ENCODE measurements at places on chromosomes 4 and X.

- DNase-seq, result peak; percentile 16
Observed at GRCh38 chr4:110049951-110050925, 137.6 kb downstream of the EGF start.

GRCh38 chrX:133005616-133006015 lies 47.2 kb upstream of the HS6ST2 start:
- DNase-seq, result no peak

DNA sequence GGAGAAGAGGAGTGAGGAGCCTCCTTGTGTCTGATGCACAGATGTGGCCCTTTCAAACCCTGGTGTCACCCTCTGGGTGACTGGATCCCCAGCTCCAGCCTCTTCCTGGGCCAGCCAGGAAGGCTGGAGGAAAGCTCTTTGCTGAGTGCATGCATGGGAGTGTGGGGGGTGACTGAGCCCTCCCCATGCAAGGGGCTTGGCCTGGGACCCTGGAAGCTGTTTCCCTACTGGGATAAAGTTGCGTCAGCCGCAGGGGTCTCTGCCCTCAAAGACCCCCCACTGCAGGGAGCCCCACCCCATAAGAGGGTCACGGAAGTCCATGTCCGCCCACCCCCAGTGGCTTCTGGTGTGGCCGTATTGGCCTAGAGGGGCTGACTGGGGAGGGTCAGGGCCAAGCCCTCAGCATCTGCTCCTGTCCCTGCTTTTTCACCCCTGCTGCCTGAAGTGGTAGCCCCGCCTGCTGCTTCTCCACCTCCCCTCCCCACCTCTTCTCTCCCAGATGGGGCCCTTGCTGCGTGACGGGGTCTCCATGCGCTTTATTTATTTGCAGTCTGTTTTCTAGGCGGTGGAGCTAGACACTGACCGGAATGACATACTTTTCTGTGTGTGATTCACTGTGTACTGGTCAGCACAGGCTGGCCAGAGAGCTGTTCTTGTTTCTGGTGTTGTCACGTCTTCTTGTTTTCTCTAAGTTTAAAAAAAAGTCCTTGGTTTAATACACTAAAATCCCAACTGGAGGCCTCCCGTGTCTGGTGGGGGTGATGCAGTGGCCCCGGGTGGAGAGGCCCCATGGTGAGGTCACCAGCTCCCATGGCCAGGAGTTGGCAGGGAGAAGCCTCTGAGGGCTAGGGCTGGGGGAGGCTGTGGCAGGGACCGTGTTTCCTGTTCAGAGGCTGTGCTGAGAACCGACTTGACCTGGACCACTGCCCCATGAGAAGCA lies 3.6 kb downstream of the SMIM10L2A start:
- no peak for DNase-seq

DNA sequence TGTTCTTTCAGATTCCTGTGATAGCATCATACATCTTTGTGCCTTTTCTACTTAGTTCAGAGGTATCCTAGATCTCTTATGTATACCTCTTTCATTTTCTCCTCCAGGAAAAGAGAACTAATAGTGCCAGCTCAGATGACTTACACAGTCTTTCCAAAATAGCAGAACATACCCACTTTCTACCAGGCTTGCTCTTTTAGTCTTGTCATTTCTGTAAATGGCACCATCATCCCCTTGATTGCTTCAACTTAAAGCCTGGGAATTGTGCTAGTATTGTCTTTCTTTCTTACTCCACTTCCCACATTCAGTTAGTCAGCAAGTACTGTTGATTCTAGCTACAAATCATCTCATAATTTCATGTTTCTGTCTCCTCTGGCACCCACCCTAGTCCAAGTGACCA lies 5.1 kb downstream of the APEX2 start:
- no peak for DNase-seq

DNA sequence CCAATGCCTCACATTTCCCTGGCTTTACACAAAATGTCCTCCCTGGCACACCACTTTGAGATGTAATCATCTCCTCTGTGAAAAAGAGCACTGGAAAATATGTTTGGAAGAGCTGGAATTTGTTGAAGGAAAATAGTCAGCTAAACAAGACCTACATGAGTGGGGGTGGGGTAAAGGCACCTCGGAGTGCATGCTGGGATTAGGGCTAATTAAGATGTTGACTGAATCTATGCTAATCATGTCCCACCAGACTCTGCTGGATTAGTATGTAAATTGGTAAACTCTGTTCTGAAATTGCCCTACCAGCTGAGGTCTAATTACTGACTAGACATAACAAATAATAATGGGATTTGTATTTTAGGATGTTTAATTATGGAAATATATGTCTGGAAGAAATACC lies 46.8 kb upstream of the MID1 start:
- DNase-seq, result no peak

- DNase-seq, result no peak
Observed at GRCh38 chr4:115657991-115658650, 544.7 kb upstream of the NDST4 start.

- no peak for DNase-seq
Observed at GRCh38 chr4:152132776-152133175, 372.0 kb upstream of the GATB start.

GRCh38 chrX:150164971-150165600 lies 198.0 kb upstream of the MAMLD1 start:
- no peak for DNase-seq

DNA sequence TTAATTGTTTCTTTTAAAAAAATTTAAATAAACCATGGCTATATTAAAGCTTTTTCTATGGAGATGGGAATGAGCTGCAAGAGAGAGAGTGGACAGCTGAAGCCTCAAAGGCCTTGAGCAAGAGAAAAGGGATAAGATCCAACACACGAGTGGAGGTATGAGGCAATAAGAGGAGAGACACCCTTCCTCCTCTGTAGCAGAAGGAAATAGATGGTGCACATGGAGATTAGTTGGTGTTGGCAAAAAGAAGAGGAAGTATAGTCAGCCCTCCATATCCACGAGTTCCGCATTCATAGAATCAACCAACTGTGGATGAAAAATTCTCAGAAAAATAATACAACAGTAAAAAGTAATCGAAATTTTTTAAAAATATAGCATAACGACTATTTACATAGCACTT lies 3.2 kb downstream of the CXorf38 start:
- no peak for DNase-seq

DNA sequence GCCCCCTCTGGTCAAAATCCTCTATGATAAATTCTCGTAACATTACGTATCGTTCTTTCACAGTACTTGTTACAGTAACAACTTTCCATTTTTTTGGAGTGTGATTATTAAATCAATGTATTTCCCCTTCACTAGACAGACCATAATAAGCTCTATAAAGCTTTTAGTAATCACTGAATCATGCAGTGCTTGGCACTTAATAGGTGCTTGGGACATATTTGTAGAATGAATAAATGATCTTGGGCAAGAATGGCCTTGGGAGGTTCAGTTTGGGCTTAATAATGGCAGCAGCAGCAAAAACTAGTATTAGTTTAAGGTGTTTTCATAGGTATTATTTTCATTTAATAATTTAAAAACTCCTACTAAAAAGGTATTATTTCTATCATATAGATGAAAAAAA lies 33.4 kb upstream of the SFRP2 start:
- DNase-seq, result no peak

DNA sequence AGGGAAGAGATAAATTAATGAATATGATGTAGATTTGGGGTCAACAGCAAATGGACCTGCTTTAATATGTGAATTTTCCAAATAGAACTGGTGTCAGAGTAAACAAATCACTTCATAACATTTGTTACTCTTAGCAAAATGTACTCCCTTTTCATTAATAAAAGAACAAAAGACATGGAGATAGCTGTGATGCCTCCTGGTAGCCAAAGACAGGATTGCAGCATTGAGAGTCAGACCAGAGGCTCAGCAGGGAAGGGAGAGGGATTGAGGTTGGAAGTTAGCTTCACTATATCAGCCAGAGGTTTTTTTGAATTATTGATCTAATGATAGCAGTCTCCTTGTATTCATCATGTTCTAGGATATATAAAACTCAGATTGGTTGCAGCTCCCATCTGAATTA lies 17.4 kb upstream of the RAB40A start:
- DNase-seq, result no peak

GRCh38 chrX:47746446-47746845 lies 87.5 kb upstream of the UXT start:
- DNase-seq, result no peak

DNA sequence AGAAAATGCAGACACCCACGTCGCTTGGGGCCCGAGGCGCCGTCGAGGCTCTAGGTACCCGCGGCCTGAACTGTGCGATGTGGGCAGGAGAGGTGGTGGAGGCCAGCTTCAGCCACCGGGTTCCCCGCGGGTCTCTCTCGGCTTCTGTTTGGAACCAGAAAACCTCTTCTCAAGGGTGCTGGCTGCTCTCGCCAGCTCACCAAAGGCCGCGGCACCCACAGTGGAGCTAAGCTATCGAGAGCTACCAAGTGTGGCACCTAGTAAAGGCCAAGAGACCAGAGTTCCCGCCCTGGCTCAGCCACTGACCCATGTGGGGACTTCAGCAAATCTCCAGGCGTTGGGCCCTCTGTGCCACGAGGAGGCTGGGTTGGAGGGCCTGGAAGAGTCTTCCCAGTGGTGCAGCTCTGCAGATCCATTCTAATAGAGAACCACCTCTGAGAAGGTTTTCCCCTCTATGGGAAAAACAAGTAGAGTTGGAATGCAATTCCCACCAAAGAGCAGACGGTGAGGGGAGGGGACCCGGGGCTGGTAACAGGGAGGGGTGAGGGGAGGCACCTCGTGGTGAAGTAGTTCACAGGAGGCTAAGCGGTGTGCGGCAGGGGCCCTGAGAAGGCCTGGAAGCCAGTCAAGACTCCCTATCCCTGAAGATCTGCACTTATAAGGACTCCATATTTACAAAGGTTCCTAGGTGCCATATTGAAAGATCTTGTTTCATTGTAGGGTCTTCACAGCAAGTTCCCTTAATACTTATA lies 5.5 kb upstream of the HMGB3 start:
- no peak for DNase-seq

DNA sequence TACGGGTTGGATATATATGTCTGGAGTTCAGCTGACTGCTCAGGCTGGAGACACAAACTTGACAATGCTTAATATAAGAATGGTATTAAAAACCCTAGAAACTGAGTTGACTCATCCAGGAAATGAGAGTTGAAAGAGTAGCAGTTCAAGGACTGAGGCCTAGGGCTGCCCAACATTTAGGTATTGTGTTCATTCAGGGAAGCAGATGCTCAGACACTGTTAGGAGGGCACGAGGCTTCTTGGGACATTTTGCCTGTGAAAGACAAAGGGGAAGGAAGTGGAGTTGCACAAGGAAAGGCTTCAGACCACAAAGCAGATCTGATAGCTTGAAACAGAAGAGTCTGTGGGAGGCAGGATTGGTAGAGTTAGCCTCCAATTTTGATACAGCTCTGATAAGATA lies 52.0 kb upstream of the HS3ST1 start:
- no peak for DNase-seq

DNA sequence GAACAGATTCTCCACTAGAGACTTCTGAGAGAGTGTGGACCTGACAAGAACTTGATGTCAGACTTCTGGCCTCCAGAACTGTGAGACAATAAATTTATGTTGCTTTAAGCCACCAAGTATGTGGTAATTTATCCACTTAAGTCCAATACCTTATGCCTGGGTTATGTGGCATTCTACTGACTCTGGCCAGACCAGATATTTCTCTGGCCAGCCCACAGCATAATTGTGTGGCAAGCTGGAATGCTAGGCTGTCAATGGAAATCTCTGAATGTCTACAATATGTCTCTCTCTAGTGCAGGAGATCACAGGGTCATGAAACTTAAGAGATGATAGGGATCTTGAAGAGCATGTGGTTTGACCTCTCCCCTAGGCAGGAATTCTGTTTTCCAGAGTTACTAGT lies 251.0 kb downstream of the ZNF674 start:
- DNase-seq, result no peak

DNA sequence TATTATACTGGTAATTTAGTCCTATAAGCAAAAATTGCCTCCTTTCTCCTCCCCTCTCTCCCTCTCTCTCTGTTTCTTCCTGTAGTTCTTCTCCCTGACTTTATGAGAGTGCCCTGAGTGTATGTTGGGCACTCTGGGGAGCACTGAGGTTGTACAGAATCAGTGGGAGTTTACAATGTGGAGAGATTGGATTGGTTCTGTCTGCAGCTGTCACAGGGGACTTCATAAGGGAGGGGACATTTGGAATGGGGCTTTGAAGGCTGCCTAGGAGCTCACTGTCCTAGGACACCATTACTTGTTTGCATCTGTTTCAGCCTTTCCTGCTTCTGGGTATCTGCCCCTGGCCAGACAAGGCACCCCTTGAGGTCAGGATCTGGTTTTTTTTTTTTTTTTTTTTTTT lies 22.9 kb downstream of the SH3TC1 start:
- no peak for DNase-seq

- DNase-seq, result peak; percentile 47
Observed at GRCh38 chrX:129961180-129962083, 21.0 kb upstream of the BCORL1 start.

DNA sequence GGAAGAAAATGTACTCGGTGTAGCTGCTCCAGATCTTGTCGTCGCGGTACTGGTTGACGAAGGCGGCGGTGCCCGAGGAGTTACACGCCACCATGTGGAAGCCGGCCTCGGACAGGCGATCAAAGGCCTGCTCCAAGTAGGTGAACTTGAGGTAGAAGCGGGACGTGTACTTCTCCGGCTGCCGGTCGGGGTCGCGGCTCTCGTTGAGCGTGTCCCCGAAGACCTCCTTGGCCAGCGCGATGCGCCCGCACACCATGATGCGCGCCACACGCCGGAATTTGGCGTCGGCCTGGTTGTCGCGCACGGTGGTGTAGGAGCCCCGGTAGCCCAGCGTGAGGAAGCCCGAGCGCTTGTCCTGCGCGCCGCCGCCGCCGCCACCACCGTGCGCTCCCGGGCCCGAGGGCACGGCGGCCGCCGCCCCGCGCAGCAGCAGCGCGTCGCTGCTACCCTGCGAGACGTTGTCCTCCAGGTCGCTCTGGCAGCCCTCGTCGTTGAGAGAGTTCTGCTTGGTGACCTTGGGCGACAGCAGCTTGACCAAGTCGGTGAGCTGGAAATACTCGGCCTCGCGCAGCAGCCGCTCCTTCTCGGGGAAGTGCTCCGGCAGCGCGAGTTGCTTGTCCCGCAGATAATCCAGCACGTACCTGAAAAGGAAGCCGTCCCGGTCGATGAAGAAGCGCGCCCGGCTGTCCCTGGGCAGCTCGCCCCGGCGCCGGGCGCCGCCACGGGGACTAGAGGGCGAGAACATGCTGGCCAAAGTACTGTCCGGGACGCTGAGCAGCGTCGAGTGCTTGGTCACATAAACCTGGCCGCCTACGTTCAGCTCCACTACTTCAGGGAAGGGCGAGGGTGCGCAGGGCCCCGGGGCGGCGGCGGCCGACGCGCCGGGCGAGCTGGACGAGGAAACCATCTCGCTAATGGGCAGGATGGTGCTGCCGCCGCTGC lies 775 bp downstream of the KCTD8 start:
- no peak for DNase-seq

GRCh38 chr4:162978398-162978797 lies 188.3 kb downstream of the NAF1 start:
- no peak for DNase-seq

DNA sequence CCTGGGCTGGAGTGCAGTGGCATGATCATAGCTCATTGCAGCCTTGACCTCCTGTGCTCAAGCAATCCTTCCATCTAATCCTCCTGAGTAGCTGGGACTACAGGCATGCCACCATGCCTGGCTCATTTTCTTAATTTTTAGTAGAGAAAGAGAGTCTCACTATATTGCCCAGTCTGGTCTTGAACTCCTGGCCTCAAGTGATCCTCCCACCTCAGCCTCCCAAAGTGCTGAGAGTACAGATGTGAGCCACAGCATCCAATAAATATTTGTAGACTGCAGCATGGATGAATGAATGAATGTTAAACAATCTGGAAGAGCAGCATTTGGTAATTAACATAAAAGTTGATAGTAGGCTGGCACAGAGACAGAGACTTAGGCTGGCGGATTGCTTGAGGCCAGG lies 20.0 kb downstream of the KLB start:
- no peak for DNase-seq

- DNase-seq, result no peak
Observed at GRCh38 chrX:116198810-116199209, 28.3 kb downstream of the AGTR2 start.

Measured in NK-92 treated with Interleukin-12 subunit alpha and Interleukin-12 subunit beta, amount 100 ng/mL, for 24 hours (cell line).